ENCODE measurements at places on chromosomes 4 and X. TPM values are rescaled to one million over a fixed set of nuclear protein-coding genes. Genes with fewer than 3 reads are reported as not detected.

DNA sequence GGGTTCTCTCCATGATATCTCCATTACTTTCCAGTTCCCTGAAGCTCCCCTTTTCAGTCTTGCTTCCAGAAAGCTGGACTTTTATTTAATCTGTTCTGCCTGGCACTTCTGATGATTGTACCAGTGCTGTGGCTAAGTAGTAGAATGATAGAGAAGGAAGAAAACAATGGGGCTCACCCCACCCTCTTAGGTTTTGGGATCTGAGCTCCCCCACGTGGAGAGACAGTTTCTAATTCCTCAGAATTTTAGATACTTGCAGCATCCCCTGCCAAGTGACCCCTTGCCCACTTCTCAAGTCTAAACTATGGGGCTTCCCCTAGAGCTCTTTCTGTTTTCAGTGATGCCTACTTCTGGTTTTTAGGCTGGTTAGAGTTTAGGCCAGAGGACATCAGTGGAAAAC is 73.9 kb downstream of the GC start:
- DNase-seq: no peak

DNA sequence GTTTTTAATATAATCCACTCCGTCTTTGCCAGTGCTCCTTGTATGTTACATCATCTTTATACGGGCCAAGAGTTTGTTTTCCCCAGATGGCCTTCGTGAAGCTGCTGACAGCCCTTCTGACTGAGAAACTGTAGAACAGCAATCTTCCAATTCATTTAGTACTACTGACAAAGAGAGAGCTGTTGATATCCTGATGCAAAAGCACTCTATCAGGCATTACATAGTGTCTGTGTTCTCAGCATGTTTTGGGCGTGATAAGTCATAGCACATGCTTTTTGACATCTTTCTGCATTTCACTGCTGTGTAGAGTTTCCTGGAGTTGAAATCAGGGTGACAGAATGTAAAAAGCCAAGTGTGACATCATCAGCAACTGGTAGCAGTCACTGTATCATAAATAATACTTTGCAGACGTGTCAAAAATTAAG is 746.3 kb upstream of the FAM241A start:
- no peak for DNase-seq

Gene VCX
- total RNA-seq: not detected

Gene MAGEA11
- total RNA-seq: not detected

Measured in activated T-cell treated with anti-CD3 and anti-CD28 coated beads, Interleukin-2, amount 50 U/mL, for 72 hours (primary cell).